ENCODE measurements at places on chromosomes 7 and 10.

- DNase-seq, result no peak
Observed at GRCh38 chr7:124667312-124668153, 98.1 kb downstream of the GPR37 start.

DNA sequence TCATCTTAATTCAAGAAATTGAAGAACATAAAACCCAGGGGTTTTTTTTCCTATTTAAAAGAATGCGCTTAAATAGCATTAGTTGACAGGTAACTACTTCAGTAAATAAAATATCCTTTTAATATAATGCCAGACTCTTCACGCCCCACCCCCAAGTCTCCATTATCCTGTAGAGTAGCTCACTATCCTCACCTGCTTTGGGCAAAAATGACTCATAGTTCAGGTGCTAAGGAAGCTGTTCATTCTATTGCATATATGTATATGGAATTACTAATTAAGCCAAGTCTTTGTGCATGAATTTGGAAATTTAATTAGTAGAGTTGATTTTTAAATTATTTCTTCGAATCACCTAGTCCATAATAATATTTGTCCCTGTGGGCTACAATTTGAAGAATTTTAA lies 656.8 kb upstream of the ANKRD30A start:
- no peak for DNase-seq

DNA sequence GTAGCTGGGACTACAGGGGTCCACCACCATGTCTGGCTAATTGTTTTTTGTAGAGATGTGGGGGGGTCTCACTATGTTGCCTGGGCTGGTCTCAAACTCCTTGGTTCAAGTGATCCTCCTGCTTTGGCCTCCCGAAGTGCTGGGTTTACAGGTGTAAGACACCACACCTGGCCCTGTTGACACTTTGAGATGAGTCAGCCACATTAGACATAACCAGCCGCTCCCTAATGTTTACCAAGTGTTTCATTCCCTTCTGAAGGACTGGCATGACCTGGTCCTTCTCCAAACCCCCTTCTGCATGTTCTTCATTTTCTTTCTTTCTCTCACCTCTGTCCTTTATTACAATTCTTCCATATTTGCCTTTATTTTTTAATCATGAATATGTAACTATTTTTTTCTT lies 67.8 kb downstream of the TAF3 start:
- no peak for DNase-seq

DNA sequence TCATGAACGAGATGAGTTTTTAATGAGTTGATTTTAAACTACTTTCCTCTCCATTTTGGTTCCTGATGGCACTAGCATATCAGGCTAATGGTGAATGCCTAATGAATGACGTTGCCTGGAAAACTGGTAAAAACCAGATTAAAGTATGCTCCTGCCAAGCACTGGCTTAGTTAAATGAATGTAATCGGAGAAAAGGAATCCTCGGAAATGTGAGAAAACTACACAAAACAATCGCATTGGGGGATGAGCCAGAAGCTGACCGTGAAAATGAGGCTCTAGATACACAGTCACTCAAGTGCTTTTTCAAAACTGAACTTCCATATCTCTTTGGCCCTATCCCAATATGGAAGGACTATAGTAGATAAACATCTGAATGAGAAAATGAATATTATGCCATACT lies 153.8 kb upstream of the COL1A2 start:
- DNase-seq, result no peak

DNA sequence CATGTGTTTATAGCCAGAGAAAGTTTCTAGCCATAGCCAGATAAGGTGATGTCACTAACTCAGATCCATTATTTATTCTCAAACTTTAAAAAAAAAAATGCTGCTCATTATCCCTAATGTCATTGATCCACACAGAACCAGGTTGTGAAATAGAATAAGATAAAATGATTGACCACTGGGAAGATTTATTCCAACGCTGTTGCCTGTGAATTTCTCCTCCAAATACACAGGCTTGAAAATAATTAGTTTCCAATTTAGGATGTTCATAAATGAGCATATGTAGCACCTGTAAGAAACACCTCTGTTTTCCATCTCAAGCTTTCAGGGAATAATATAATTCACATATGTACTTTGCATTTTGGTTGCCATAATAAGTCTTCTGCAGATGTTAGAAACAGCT lies 283.1 kb upstream of the DKK1 start:
- DNase-seq, result no peak

DNA sequence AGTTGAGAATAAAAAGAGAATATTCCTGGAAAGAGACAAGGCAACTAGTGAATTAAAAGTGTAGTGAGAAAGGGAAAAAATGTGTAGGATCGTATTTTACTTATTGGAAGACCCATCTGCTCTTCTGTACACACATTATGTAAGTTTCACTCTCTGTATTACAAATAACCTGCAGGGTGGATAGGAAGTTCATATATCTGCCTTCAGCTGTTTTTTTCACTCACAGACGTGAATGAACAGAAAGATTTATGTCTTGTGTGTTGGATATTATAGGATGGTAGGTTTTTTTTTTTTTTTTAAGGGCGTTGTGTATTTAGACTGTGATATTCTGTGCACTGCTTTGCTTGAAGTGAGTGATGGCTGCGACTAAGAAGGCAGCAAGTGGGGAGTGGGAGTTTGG lies 266.5 kb downstream of the AUTS2 start:
- DNase-seq, result no peak

- DNase-seq, result no peak
Observed at GRCh38 chr7:45033261-45033930, 33.4 kb downstream of the CCM2 start.

DNA sequence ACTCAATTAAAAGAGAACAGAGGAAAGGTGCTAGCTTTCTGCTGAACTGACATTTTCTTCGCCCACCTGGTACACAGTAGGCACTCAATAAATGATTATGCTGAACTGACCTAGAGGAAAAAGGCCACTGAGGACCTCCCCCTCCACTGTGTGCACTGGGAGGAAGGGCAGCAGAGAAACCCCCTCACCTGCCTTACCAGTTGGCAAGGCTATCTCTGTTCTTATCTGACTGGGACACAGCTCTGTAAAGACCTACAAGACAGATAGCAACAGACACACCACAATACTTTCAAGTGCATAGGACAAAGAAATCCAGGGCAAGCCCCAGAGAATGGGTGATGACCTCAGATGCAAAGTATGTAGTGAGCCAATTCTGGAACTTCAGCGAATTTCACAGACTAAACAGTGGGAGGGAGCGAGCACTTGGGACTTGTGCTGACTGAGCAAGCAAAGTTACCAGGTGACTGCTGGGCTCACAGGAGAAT lies 30.4 kb downstream of the PDLIM1 start:
- DNase-seq, result no peak

DNA sequence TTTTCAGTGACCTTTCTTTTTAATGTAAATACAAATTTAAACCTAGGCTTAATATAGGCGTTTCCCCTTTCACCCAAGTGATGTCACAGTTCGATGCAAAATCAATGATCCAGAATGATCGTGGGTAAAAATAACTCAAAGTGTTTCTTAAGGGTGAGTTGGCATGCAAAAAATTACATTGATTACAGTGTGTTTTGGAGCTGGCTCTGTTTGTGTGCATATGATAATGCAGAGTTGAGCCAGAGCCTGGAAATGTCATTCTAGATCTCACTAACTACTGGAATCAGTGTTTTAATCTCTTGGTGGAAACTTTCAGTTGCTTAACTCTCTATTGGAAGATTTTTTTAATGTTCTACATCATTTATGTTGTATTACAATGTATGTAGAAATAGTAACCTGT lies 72.5 kb upstream of the MXI1 start:
- DNase-seq, result no peak

DNA sequence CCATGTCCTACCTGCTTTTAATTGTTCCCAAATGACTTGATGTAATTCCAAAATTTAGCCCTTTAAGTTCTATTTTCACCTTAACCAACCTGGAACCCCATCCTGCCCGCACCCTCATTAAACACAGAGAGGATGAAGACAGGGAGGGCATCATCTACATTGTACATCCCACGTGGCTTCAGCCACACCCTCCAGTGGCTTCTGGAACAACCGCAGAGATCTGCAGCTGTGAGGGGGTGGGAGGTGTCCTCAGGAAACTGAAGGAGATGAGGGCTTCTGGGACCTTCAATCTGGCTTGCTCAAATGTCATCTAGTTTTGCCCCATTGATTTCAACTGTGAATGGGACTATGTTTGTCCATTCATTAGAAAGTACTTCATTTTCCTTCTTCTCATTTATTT lies 39.0 kb downstream of the AKR1B1 start:
- DNase-seq, result no peak

DNA sequence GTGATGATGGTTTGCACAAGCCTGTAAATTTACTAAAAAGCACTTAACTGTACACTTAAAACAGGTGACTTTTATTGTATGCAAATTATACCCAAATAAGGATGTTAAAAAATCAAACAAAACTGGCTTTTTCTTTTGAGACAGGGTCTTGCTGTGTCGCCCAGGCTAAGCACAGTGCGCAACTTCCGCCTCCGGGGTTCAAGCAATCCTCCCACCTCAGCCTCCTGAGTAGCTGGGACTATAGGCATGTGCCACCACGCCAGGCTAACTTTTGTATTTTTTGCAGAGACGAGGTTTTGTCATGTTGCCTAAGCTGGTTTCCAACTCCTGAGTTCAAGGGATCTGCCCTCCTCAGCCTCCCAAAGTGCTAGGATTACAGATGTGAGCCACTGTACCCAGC lies 77.7 kb downstream of the DNAJC1 start:
- no peak for DNase-seq

DNA sequence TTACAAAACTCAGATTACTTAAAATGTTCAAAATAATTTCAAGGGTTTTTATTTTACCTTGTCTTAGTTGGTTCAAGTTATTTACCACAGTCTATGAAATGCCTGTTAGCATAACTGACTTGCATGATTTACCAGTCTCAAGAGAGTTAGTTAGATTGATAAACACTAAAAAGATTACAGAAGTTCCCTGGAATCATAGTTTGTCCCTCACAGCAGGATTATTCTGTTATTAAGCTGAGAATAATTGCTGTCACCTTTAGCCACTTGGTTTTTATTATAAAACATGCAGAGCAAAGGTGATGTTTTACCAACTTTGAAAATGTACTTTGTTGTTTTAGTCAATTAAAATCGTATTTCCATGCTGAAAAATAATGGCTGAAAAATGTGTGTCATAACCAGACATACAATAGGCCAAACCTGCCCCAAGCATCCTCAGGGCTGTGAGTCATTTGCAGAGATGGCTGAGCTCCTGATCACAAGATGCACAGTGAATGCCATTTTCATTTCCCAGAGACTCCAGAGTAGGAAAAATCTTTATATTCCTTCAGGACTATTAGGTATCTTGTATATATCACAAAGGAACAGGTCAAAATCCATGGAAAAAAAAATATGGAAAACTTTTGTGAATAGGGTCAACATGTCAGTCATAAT lies 87.8 kb upstream of the DKK1 start:
- DNase-seq, result no peak

- DNase-seq, result no peak
Observed at GRCh38 chr10:67771200-67771599, 66.8 kb downstream of the DNAJC12 start.

GRCh38 chr10:3480281-3480989 lies 304.6 kb downstream of the KLF6 start:
- DNase-seq, result no peak

DNA sequence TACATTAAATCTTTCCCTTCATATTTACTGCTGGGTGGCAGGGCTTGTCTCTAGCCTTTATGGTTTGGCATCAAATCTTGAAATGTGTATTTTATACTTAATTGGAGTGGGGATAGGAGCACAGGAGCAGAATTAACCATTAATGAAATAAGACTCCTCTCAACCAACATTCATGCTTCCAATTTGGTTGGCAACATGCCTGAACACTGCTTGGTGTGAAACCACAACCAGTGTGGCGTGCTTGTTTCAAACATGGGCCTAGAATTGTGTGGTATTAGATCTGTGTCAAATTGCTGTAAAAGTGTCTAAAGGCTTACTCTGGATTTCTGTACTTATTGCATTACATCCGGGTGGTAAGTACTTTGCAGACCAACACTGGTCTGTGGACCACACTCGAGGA lies 25.1 kb upstream of the VPS41 start:
- DNase-seq, result no peak

DNA sequence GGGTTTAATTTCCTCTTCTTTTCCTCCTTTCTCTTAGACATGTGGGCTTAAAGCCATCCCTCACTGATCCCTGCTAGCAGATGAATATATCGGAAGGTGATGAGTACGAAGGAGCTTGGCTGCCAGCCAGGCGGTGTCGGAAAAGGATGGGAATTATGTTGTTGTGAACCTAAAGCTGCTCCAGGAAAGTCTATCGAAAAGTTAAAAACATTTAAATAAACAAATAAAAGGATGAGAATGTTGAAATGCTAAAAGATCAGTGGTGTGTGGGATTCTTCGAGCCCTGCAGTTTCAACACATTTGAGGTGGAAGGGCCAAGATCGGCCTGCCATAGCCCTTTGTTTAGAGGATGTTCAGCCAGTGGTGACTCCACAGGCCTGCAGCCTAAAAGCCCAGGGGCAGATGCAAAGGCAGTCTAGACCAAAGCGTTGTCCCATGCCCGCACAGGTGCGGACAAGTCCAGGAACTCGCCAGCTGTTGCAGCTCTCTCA lies 107.9 kb downstream of the JCAD start:
- DNase-seq, result no peak

DNA sequence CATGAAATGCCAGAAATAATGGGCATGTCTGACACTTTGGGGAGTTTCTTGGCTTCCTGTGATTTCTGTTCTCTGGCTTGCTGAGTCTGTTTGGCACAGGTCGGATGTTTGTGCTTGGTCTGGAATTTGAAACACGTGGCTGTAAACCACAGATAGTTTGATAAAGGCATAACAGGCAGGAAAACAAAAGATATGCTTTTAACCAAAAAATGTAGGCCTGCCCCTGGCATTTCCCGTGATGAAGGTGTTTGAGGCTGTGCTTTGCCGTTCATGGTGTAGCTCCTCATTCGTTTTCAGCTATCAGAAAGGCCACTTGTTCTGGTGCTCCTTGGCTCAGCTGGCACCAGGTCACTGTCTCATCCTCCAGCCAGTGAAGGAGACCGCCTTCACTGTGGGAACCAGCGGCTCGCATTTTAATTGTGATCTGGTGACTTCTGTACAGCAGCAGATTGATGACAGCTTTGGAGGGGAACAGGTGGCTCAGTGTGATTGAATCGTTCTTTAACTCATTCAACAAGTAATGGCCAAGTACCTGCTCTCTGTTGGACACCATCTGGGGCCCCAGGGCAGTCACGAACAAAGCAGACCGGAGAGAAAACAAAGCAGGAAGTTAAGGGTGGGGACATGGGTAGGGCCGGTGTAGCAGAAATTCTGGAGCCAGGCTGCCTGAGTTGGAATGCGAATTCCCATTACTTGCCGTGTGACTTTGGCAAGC lies 111.5 kb downstream of the CCNY start:
- DNase-seq, result peak; percentile 59

- DNase-seq, result no peak
Observed at GRCh38 chr7:138610671-138611170, 90.4 kb downstream of the SVOPL start.
